ENCODE measurements at places on chromosomes 13 and 19.
A peak's percentile ranks its signal among the peaks of the same experiment; 100 is the strongest.

GRCh38 chr13:46804391-46804815, 7.4 kb upstream of the ESD start:
- no peak for DNase-seq

- no peak for DNase-seq
Measured at GRCh38 chr13:100365680-100366079, 222.9 kb downstream of the GGACT start.

- no peak for DNase-seq
Measured at GRCh38 chr19:9070066-9070465, 16.8 kb upstream of the OR1M1 start.

DNA sequence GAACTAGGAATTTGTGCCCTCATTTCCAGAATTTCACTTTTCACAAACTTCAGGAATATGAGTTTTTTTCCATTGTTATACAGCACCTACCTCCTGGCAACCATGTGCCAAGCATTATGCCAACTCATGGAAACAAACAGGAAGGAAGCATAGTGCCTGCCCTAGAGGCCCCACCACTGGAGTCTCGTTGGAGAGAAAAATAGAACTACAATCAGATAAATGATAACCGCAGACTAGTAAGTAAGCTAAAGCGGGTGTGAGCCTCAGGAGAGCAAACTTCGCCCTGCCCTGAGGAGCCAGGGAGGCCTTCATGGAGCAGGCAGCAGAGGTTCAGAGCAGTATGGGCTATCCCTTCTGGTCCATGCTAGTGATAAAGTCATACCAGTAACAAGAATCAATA, 75.9 kb downstream of the FRY start:
- DNase-seq = no peak

GRCh38 chr19:46133777-46134241, 9.3 kb upstream of the IGFL3 start:
- DNase-seq = no peak

DNA sequence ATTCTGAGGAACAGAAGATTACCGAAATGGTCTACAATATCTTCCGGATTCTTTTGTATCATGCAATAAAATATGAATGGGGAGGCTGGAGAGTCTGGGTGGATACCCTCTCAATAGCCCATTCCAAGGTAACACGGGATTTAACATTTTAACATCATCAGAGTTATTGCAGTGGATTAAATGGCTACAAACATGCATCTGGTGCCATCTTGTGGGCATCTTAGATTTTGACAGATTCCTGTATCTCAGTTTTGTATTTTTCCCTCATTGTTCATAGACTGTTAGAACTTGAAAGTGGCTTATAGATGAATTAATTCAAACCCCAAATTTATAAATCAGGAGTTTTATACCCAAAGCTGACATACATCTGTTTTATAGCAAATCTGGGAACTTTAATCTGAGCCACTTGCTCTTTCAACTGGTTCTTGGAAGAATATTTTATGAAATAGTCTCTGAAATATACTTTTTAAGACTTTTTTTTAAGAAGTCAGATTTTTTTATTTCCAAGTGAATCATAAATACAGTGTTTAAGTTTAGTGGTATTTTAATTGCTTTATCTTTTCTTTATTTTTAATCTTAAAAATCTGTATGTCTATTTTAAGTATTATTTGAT, 215.2 kb downstream of the NBEA start:
- peak; percentile 44 for DNase-seq

GRCh38 chr13:91162180-91162579, 185.3 kb upstream of the MIR17HG start:
- no peak for DNase-seq

All from NCI-H1105 treated with DMSO at 0.1 percent for 48 hours (cell line).